ENCODE measurements at places on chromosomes 5 and 9. TPM values are rescaled to one million over a fixed set of nuclear protein-coding genes. Genes with fewer than 3 reads are reported as not detected.

- H3K4me3 ChIP-seq: no peak overlapping the region
- H3K27ac ChIP-seq: no peak overlapping the region
- peaks cover 15% of the 10 kb centered on the region for H3K4me1 ChIP-seq
- no peaks in the 10 kb centered on the region for H3K36me3 ChIP-seq
These were observed 8.1 kb downstream of the MCIDAS start for GRCh38 chr5:55218967-55219366.

DNA sequence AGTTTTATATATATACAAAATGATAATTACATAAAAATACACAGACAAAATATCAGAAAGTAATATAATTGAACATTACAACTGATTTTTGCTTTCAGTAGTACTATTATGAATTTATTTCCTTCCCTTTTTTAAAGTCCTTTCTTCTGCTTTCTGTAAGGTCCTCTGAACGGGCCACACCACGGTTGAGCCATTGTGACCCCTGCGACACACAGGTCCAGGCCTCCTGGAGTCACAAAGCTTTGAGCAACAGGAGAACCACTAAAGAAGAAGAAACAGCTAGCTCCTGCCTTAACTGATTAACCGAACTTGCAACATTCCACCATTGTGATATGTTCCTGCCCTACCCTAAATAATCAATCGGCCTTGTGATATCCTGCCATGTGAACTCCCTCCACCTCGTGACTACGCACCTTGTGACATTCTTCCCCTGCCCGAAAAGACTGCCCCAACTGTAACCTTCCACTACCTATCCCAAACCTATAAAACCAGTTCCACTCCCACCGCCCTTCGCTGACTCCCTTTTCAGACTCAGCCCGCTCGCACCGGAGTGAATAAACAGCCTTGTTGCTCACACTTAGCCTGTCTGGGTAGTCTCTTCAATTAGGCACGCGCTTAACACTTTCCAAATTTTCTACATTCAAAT is 375.0 kb upstream of the RFX3 start:
- no peak overlapping the region for H3K27ac ChIP-seq
- H3K36me3 ChIP-seq: no peaks in the 10 kb centered on the region
- H3K4me1 ChIP-seq: no peaks in the 10 kb centered on the region
- H3K27me3 ChIP-seq: peaks cover 15% of the 10 kb centered on the region

- H3K27ac ChIP-seq: peak overlapping the region; percentile 68
- peaks cover 22% of the 10 kb centered on the region for H3K4me1 ChIP-seq
- no peak for DNase-seq
- peak overlapping the region; percentile 84 for H3K4me3 ChIP-seq
These were observed 163.9 kb upstream of the DMRT1 start for GRCh38 chr9:677461-678097.

The PCDHB4 gene
- not detected for total RNA-seq

The MFAP3 gene
- 28.5 TPM for total RNA-seq
